ENCODE measurements at places on chromosomes 2 and 18.

DNA sequence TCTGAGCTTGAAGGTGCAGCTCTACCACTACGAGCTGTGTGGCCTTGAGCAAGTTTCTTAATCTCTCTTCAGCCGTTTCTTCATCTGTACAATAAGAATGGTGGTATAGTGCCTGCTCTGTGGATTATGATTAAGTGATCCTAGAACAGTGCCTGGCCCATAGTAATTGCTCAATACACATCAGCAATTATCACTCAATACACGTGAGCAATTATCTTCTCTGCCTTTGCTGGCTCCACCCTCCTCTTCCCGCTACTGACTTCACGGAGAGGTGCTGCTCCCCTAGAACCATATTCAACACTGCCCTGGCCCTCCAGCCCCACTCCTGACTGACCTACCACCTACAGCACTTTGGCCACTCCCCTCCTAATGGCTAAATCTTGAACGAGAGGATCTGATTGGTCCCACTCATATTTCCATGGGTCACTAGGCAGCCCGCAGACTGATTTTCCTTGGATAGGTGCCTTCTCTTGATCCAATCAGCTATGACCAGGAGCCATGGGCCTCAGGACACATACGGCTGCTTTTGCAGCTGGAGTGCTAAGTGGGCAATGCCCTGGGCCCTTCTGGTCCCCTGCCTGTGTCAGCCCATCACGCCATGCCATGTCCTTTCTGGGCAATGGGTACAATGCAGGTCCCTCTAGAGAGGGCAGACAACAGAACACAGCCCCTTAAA lies 77.5 kb downstream of the STPG4 start:
- no peak for DNase-seq

DNA sequence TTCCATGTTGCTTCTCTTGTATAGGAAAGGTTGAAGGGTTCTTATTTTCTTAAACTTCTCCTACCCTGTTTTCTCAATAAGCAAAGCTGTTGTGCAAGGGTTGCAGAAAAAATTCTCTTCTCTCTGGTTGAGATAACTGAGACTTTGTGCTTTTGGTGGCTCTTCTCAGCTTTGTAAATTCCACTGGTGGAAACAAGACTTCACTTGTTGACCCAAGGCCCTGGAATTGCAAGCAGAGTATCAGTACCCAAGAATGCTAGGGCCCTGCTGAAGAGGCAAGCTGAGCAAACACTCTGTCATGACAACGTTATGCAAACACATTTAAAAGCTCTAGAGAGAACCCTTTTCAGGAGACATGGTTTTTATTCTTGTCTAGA lies 294.7 kb upstream of the EPAS1 start:
- DNase-seq, result no peak

GRCh38 chr2:204274991-204275390 lies 270.3 kb upstream of the PARD3B start:
- DNase-seq, result peak; percentile 98

DNA sequence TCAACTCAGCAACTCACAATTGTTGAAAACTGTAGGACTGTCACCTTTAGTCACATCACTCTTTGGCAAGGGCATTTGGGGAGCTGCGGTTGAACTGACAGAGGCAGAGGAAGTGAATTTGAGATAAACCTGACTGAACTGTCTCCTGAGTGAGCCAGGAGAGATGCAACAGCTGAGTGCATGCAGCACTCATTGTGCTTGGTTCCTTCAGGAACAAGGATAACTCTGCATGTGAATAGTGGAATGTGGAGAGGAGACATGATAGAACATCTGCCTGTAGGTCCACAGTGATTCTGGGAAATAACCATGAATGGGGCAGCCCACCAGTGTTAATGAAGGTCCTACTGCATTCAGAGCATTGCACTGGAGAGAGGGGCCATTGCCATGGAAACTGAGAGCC lies 494.7 kb downstream of the STK39 start:
- DNase-seq, result no peak

Data from pons (tissue), 1 donor.